ENCODE measurements at places on chromosomes 16 and 17.

DNA sequence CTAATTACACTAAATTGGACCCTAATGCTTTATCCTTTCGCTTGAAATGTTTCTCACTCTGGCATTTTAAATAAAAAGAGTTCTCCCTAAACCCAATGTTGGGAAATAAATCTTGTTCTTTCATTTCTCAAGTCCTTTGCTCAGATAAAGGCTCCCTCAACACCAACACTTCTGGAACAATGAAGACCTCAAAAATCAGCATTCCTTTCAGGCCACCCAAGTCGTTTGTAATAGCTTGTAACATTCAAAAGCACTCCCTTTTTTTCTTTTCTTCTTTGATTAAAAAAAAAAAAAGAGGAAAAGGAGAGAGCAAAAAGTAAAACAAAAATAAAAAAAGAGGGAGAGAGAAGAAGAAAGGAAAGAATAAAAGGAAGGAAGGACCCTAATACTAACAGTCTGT, 23.3 kb upstream of the FOXJ1 start:
- DNase-seq, result no peak

DNA sequence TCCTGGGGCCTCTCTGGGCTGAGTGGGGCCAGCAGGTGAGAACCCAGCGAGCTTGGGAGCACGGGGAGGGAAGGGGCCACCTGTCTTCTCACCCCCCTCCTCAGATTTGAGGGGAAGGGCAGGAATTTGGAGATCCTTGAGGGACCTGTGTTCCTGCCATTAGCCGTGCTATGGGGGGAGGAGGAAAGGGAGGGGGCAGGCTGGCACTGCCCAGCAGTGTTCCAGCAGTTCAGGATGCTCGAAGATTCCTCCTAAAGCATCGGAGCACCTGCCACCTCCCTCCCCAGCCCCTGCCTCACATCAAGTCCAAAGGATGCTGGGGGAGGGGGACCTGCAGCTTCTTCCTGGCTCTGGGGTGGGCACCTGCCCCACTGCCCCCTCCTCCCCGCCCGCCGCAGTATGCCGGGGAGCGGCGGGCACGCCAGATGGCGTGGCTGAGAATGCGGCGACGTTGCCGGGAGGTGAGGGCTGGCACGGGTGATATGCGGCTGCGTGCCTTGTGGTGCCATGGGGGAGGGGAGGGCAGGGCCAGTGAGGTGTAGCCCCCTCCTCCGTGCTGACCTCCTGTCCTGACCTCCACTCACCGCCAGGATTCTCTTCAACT, 4.7 kb upstream of the NEUROD2 start:
- DNase-seq, result no peak

DNA sequence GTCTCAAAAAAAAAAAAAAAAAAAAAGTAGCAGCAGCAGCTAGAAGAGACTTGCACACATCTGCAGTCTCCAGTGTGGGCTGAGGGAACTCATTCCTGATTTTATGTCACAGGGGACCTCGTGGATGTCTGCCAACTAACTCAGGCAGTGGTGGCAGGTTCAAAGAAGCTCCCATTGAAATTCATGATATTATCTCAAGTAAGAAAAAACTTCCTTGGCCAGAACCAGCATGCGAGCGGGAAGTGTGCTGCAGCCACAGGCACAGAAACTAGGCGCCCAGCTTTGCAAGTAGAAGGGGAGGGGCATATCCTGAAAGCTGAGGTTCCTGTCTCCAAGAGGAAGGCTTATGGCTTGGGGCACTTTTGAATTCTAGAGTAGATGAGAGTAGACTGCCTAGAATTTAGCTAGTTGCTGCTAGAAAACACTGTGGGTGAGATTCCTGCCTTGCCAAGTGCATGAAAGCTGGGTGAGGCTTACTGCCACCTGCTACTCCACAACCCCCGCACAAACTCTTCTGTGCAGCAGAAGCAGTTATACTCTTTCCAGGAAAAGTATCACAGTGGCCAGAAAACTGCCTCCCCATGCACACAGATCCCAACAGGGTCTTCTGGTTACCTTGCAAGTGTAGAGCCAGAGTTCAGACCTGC, 603.8 kb upstream of the CA10 start:
- DNase-seq, result no peak

DNA sequence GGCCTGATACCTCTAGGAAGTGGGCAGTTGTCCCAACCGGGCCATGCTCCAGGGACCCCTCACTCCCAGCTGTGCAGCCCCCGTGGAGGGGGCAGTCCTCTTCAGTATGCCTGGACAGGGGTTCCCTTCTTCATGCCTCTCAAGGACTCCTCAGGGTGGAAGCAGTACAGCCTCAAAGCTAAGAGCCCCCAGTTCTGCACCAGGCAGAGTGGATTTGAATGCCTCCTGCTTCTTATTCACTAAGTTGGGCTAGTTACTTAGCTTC, 23.9 kb upstream of the ST6GALNAC1 start:
- DNase-seq, result no peak

DNA sequence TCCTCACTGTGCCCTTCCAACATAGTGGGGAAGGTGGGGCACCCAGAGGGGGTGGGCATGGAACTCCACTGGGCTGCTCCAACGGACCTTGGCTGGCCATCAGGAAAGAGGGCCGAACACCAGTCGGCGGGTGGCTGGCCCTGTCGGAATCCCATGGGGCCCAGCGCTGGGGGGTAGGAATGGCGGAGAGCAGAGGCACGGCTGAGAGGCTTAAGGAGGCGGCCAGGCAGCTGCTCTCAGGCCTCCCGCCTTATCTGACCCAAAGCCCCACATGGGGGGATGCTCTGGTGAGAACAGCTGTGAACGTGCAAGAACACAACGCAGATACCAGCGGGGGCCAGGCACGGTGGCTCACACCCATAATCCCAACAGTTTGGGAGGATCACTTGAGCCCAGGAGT, 4.4 kb upstream of the MYO1C start:
- no peak for DNase-seq

DNA sequence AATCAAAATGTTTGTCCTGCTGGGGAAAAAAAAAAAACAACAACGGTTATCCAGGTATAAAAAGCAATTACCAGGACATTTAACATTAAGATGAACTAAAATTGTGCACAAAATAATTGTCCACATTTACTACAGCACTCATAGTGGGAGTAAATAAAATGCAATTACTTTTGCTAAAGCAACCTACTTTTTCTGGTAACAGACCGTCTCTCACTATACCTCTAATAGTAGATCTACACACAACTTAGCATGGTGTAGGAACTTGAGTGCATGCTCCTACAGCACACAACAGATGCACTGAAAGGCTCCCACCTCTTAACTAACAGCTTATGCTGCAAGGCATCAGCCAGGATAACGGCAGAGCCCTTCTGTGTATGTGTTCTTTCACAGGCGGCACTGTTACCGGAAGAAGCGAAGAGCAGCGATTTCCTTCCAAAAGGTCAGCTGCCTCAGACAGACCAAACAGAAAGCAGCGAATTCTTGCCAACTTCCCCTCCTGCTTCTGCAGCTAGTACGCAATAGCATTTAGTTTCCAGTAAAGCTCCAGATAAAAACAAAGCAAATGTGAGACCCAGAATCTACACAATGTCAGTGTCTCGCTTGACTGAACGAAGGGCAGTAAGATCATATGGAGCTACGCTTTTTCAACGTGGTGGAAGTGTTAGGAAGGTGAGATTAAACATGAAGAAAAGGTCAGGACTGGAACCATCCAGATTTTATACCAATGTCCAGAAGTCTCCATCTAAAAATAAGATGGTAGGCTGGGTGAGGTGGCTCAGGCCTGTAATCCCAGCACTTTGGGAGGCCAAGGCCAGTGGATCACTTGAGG, 27.6 kb downstream of the STAT5B start:
- peak; percentile 76 for DNase-seq

DNA sequence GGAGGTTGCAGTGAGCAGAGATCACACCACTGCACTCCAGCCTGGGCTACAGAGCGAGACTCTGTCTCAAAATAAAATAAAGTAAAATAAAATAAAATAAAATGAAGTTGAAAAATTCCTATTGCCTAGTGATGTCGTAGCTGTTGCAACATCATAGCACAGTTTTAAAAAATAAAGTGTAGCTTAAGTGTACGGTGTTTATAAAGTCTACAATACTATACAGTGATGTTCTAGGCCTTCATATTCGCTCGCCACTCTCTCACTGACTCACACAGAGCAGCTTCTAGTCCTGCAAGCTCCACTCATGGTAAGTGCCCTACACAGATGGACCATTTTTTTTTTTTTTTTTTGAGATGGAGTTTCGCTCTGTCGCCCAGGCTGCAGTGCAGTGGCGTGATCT, 43.5 kb upstream of the MNT start:
- DNase-seq, result no peak

DNA sequence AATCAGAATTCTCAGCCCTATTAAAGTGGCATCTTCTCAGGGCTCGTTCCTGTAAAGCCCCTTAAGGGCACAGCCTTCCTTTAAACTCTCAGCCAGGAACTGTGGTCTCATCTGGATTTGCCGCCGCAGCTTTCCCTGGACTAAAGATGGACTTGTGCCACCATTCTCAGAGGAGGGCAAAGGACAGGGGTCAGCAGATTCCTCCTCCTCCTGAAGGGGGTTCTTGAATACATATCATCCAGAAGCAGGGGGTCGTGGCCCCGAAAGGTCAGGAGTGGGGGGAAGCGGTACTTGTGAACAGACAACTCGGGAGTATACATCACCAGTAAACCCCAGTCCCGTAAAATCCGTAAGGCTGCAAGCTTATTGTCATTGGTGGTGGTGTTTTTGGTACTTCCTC, 174.8 kb downstream of the RPTOR start:
- no peak for DNase-seq

GRCh38 chr17:37701496-37701898, 43.4 kb downstream of the HNF1B start:
- peak; percentile 56 for DNase-seq

- DNase-seq, result no peak
Measured at GRCh38 chr16:54996186-54996585, 65.5 kb downstream of the IRX5 start.

GRCh38 chr17:55706808-55707773, 15.6 kb downstream of the TMEM100 start:
- DNase-seq, result no peak

DNA sequence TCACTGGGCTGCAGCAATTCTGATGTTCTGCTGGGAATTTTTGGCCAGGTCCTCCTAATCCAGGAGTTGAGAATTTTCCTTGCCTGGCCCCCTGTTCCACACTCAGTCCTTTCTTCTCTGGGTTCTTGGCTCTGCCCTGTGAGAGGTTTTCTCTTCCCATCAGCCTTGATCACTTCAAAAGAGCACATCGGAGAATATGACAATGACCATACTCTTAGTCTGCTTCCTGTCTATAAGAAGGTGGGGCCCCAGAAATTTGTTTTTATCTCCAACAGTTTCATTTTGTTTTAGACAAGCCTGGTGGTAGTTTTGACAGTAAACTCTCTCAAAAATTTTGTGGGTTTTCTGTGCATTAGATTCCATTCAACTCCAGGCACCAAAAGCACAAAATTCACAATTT, 70.7 kb downstream of the C17orf67 start:
- no peak for DNase-seq

GRCh38 chr16:85371948-85372347, 241.2 kb upstream of the GSE1 start:
- DNase-seq, result no peak

DNA sequence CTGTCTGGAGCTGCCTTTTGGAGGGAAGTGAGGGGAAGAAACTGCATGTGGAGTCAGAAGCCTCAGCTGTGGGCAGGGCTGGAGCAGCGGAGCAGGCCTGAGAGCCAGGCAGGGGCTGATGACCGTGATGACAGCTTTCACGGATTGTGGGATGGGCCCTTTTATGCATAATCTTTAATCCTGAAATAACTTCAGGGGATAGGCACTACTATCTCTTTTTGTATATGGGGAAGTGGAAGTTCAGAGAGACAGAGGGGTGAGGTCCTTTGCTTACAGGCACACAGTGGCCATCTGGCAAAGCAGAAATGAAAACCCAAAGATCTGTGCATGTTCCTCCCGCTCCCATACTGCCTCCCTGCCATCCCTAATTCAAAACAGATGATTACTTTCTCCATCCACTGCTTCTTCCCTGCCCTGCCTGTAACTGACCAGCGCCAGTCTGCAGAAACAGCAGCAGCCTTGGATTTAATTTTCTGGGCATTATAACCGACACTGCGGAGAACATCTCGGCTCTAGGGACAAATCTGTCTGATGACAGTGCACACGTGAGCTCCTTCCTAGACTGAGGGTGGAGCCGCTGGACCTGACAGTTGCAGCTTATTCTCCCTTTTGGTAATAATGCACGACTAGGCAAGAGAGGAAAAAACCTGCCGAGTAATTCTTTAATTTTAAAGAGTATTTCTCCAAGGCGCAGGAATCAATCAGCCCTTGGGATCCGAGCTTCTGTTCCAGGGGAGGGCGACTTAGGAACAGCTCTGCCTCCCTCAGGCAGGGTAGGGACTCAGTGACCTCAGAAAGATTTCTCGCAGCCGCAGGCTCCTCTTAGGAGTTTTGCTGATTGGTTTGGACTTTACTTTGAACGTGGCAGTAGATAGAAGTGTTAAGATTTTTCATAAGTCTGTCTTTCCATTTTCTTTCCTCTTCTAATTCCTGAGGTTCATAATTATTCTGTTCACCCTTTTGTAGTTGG, 95.4 kb downstream of the UTP18 start:
- DNase-seq, result no peak

GRCh38 chr16:1309888-1310831, 724 bp downstream of the UBE2I start:
- peak; percentile 59 for DNase-seq

DNA sequence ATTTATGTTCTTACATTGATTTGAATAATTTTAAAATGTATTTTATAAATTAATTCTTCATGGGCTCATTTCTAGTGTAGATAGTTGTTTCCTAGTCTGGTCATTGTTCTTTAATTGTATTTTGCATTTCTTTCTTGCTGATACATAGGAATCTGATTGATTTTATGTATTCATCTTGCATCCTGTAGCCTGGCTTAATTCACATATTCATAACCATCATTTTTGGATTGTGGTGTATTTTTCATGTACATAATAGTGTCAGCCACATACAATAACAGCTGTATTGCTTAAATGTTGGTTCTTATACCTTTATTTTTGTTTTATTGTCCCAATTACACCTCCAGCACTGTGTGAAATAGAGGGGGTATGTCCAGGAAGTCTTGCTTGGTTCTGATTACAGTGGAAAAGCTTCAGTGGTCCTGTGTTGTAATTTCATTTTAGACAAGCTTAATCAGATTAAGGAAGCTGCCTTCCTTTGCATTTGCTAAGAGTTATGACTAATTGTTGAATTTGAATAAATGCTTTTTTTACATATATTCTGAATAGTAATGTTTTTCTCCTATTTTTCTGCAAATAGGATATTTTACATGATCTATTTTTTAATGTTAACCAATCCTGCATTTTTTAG, 103.7 kb downstream of the USP22 start:
- DNase-seq, result no peak

DNA sequence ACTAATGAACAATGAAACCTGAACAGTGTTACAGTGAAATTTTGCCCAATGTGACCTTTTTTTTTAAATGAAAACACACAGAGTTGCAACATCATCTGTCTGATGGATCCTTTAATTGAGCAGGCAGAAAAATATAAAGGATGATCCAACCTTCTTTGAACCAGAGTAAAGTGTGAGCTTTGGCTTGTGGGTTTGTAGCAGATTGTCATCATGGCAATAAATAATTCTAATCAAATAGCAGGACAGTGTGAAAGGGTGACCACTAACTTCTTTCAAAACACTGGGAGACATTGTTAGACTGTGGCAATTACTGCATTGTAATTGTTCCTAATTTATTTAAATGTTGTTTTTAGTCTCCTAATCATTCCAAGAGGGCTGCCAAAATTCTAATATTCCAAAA, 197.2 kb downstream of the CHD9NB start:
- DNase-seq, result no peak

GRCh38 chr17:77999413-78000173, 41.1 kb downstream of the TNRC6C start:
- DNase-seq, result no peak

GRCh38 chr16:75578212-75578611, 12.0 kb downstream of the GABARAPL2 start:
- no peak for DNase-seq

- DNase-seq, result no peak
Measured at GRCh38 chr16:75311383-75311938, 60.0 kb upstream of the BCAR1 start.

Measured in naive B cell (primary cell).